Glutamatergic neuron (in vitro differentiated cells): ENCODE measurements at places on chromosomes 6 and 20.

DNA sequence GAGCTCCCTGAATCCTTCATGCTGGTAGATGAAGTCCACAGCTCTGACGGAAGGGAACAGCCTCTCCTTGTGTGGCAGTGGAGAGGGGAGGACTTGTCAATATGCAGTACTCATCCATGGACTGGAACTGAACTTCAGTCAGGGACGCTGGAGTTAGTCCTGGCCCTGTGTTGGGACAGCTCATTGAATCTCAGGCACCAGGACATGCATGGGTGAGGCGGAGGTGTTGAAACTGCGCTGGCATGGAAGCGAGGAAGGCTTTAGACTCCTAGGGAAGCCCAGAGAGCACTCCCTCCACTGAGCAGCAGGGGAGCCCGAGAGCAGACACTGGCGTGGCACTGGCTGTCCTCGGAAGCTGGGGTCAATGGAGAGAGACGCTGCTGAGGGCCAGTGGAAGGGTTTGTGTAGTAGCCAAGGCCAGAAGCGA is 161.3 kb upstream of the GGTLC1 start:
- peak; percentile 66 for DNase-seq

DNA sequence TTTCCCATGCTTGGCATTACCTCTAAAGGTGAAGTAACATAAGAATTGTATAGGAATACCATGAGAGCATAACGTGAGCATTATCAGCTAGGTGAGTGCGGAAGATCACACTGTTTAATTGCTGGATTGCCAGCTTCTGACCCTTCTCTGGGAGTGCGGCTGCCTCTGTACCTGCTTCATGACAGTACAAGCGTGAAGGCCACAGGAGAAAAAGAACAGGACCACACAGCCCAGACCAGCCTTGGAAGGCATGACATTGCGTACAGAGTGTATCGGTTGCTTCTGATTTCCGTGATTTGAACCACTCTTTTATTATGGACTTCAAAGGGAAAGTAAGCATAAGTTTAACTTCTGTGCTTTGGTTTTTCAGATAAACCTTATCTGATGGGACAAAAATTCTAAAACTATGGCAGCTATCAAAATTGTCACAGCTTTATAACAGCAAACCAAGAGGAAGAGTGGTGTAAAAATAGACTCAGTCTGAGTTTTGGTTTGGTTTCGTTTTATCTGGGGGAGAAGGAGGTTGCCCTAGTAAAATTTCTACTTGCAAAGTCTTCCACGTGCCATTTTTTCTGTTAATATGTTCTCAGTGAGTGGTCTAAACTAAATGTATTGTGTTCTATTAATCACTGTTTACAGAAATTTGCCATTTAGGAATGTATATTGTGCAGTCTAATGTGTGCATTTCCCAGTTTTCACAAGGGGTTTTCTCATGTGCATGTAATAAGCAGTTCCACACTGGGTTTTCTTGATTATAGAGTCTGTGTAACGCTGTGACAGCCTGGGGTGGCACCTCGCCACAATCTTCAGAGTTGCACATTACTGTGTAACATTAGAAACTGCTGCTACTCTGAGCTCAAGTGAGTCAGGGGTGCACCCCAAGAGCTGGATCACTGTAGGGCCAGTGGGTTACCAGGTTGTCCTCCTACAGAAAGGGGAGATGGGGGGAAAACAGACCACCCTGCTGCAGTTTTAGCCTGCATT is 97.3 kb downstream of the RPP40 start:
- DNase-seq: no peak

- DNase-seq: no peak
These were observed 50.6 kb upstream of the TMEM170B start for GRCh38 chr6:11486959-11487358.

- DNase-seq: no peak
These were observed 78.3 kb downstream of the ISM1 start for GRCh38 chr20:13299401-13299800.

- DNase-seq: no peak
These were observed 6.9 kb downstream of the BLOC1S5 start for GRCh38 chr6:8057263-8057662.

- DNase-seq: no peak
These were observed 59.6 kb upstream of the EMILIN3 start for GRCh38 chr20:41426086-41426830.

DNA sequence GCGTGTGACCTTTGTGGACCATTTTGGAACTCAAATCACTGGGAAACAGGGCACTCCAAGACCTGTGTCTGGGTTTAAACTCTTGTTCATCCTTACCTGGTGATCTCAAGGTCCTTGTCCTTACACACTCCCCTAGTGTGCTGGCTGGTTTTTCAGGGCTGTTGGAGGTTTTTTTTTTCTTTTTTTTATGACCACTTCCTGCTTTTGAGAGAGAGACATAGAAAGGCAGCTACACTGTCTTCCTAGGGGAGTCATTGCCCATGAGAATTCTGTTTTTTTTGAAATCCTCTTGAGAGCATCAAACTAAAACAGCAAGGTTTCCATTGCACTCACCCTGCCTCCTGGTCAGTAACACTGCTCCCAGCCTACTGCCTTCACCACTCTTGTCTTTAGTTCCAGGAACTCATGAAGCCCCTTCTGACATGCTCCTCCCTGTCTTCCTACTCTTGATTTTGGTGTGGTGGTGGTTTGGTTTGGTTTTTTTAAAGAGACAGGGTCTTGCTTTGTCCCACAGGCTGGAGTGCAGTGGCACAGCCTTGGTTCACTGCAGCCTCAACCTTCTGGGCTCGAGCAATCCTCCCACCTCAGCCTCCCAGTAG is 28.6 kb downstream of the PRPH2 start:
- no peak for DNase-seq

GRCh38 chr20:50014570-50015562 is 32.1 kb downstream of the SNAI1 start:
- peak; percentile 59 for DNase-seq

- no peak for DNase-seq
These were observed 104.6 kb upstream of the TNFAIP3 start for GRCh38 chr6:137762168-137763090.

DNA sequence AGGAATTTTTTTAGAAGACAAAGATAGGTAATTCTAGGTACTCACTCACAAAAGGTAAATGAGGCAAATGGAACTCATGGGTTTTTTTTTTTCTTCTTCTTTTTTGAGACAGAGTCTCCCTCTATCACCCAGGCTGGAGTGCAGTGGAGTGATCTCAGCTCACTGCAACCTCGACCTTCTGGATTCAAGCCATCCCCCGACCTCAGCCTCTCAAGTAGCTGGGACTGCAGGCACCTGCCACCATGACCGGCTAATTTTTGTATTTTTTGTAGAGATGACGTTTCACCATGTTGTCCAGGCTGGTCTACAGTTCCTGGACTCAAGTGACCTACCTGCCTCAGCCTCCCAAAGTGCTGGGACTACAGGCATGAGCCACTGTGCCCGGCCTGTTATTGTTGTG is 126.1 kb downstream of the LRRC1 start:
- no peak for DNase-seq

GRCh38 chr6:155314773-155315515 is 660 bp upstream of the TFB1M start:
- DNase-seq: no peak

DNA sequence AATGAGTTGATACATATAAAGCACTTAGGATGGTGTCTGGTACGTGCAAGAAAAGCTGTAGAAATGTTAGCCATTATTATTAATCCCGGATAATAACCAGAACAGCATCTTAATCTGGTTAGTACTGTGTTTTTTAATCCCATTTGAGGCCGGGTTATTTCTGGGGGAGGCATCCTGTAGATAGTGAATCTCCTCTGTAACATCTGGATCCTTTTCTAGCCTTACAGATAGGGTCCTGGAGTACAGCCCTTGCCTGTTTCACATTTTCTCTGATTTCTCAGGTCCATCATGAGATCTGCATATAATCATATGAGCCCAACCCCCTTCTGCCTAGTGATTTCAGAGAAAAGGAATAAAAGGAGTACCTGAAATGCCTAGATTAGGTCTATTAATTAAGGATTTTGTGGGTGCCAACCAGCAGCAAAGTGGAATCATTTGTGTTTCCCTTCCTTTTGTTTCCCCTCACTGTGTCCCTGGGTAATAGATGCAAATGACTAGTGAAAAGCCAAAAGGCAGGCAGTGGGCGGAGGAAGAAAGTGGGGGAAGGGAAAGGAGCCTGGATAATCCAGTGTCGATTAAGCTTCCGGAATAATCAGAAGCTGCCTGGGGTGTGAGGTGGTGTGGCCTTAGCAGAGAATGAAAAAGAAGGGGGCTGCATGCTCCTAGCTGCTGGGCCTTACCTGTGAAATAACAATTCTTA is 88.9 kb downstream of the SOBP start:
- DNase-seq: peak; percentile 24

- DNase-seq: no peak
These were observed 430 bp upstream of the SOX18 start for GRCh38 chr20:64049878-64050260.

DNA sequence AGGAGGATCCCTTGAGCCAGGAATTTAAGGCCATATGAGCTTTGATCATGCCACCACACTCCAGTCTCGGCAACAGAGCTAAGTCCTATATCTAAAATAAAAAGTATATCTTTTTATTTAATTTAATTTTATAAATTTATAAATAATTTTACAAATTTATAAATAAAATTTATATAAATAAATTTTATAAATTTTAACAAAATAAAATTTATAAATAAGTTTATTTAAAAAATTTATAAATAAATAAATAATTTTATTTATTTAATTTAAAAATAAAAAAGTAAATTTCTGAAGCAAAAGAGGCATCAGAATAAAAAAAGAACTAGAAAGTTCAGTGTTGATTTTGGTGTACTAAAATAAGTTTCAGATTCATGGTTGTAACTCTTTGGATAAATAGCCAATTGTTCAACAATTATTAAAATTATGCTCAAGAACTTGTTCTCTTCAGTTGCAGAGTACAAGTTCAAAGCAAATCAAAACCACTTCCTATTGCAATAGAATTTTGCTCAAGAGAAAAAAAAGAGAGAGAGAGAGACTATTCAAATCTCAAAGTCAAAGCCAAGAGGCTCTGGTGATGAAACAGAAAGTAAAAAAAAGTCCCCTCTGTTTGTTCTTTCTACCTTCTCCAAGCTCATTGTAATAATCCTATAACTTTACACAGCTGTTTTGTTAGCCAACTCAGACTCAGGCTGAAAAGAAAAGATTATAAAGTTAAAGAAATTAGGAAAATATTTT is 547.5 kb upstream of the ADGRB3 start:
- no peak for DNase-seq

- DNase-seq: no peak
These were observed 8.0 kb upstream of the UBE2J1 start for GRCh38 chr6:89360415-89360999.

GRCh38 chr6:72048080-72048479 is 161.7 kb downstream of the RIMS1 start:
- DNase-seq: no peak

DNA sequence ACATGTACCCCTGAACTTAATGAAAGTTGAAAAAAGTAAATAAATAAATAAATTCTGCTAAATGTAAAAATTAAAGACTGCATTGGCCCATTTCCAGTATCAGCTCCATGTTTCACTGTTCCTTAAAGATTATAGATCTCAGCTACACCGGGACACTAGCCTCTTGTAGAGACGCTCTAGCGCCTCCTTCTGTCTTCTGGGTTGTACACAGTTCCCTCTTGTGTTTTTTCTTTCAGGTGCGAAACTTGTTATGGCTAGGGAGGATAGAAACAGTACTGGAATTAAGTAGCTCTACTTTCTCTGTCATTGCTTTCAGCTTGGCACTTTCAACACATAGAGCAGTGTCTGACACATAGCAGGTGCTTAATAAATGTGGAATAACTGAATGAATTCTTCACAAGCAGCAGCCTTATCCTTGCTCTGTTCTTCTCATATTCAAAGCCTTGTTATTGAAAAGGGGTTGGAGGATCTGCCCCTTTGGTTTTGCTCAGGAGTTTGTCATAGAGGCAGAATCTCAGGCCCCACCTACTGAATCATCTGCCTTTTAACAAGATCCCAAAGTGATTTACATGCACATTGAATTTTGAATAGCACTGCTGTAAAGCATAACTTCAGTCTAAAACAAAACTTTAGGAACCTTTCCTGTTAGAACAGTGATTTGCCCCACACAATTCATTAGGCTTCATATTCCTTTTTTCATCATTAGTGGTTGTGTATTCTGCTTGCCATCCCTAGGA is 92.3 kb downstream of the FIG4 start:
- DNase-seq: no peak

GRCh38 chr6:149164199-149164750 is 153.2 kb upstream of the TAB2 start:
- DNase-seq: no peak

GRCh38 chr6:72755752-72756151 is 133.9 kb downstream of the KCNQ5 start:
- DNase-seq: no peak

GRCh38 chr6:32868257-32868788 is 14.3 kb downstream of the PSMB9 start:
- DNase-seq: peak; percentile 80

GRCh38 chr20:48360342-48360975 is 467.3 kb downstream of the PREX1 start:
- DNase-seq: no peak

DNA sequence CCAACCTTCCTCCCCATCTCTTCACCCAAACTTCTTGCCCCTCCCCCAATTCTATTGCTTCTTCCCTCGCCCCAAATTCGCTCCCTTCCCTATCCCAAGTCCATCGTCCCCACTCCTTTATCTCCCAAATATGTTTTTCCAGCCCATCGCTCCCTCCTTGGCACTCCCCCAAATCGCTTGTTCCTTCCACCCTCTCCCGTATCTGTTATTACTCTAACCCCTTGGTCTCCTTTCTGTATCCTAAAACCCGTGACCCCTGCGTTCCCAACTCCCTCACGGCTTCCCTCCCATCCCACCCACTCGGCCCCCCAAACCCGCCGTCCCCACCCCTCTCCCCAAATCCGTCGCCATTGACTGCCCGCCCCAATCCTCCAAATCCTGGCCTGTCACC is 584 bp downstream of the MTCH1 start:
- DNase-seq: no peak

- DNase-seq: no peak
These were observed 99.2 kb downstream of the MYLK4 start for GRCh38 chr6:2651536-2651935.

DNA sequence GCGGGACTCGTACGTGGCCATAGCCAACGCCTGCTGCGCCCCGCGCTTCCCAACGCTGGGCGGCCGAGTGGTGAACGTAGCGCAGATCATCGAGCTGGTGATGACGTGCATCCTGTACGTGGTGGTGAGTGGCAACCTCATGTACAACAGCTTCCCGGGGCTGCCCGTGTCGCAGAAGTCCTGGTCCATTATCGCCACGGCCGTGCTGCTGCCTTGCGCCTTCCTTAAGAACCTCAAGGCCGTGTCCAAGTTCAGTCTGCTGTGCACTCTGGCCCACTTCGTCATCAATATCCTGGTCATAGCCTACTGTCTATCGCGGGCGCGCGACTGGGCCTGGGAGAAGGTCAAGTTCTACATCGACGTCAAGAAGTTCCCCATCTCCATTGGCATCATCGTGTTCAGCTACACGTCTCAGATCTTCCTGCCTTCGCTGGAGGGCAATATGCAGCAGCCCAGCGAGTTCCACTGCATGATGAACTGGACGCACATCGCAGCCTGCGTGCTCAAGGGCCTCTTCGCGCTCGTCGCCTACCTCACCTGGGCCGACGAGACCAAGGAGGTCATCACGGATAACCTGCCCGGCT is 3.4 kb downstream of the SLC32A1 start:
- peak; percentile 33 for DNase-seq
